ENCODE measurements at places on chromosomes 1 and 21.

GRCh38 chr1:115714572-115715141 lies 53.9 kb downstream of the CASQ2 start:
- DNase-seq = no peak

GRCh38 chr1:109547463-109548320 lies 723 bp upstream of the GNAI3 start:
- DNase-seq = no peak

- DNase-seq = no peak
Observed at GRCh38 chr1:7303554-7304317, 467.4 kb upstream of the VAMP3 start.

GRCh38 chr1:17594690-17595601 lies 55.4 kb downstream of the ARHGEF10L start:
- peak; percentile 18 for DNase-seq

GRCh38 chr1:8089535-8090228 lies 63.6 kb upstream of the ERRFI1 start:
- DNase-seq = no peak
